ENCODE measurements at places on chromosomes 16 and 17.

DNA sequence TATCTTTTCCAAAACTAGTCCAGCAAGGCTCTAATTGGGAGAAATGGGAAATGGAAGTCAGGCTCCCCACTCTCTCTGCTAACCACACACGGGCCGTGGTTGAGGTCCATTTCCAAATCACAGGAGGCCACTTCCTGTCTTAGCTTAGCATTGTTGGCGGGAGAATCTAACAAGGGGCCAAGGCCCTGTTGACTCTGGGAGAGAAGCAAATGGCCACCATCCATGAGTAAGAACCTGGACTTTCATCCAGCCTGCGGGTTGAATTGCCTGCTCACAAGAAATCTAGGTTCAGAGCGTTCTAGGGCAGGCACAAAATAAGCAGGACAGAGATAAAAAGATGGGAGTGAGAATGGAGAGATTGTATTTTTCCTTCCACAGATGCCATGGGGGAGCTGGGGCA is 5.7 kb downstream of the FAM20A start:
- no peak for DNase-seq

DNA sequence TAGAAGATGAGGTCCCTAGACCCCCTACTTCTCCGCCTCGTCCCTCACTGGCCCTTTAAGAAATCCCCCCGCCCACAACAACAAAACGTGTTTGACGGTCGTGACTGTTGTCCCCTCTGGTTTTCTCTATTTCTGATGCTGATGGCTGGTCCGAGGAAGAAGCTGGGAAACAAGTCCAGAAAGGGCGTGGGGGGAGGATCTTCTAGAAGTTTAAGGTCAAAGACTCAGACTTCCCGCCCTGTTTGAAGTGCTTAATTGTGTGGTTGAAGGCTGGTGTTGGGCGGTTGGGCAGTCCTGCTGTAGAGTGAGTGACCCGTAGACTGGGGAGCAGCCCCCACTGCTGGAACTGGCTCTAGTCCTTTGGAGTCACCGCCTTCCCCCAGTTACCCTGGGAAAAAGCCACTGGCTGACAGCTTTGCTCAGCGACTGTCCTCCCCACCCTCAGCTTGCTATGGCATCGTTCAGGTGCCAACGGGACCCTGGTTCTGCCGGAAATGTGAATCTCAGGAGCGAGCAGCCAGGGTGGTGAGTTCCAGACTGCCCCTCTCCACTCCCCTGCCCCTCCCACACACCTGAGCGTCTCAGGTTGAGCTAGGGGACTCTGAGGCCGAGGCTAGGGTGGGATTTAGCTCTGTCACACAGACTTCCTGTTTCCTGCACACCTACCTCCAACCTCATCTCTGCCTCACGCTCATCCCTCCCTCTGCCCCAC is 1.6 kb downstream of the MLLT6 start:
- no peak for DNase-seq

DNA sequence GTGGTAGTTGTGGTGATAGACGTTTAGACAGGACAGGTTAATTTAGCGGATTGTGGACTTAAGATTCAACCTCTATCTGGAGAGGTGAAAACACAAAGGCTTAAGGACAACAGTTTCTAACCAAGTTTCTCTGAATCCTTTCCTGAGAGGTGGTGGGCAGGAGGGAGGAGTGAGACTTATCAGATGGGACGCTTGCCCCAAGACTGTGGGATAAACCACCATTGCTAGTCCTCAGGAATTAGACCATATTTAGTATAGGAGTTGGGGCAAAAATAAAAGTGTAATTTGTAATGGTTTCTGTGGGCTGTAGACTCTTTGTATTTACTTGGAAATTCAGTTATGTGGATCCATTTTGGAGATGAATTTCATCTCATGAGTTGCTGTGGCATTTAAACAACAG is 6.6 kb downstream of the PDP2 start:
- no peak for DNase-seq

DNA sequence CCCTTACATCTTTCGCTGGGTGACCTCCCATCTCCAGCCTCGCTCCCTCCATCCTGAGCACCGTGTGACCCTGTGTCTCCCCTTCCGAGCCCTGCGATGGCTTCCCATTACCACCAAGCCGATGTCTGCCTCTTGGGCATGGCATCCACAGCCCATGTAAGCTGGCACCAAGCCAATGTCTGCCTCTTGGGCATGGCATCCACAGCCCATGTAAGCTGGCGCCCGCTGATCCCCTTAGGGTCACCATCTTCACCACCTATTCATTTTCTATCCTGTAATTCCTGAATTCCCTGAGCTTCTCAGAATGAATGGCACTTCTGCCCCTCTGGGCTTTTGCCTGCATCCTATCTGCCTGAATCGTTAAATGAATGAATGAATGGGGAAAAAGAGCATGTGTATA is 478.2 kb upstream of the CCL2 start:
- no peak for DNase-seq

- DNase-seq: no peak
Observed at GRCh38 chr17:82171750-82172375, 40.8 kb downstream of the CCDC57 start.

GRCh38 chr17:28252436-28252835 is 66.6 kb upstream of the TMEM97 start:
- DNase-seq: no peak

GRCh38 chr16:3520413-3520812 is 19.6 kb downstream of the CLUAP1 start:
- no peak for DNase-seq

GRCh38 chr17:82611140-82612058 is 36.8 kb downstream of the WDR45B start:
- DNase-seq: no peak

DNA sequence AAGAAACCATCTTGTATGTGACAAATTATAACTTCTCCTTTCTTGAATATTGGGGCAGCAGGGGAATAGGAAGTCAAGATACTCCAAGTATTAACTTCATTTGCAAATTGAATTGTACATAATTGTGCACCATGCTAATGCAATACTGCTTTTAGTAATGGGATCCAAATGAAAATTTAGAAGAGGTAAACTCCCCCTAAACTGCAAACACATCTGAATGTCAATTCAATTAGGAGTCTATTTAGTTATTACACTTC is 4.5 kb downstream of the STAT5B start:
- no peak for DNase-seq

- DNase-seq: peak; percentile 50
Observed at GRCh38 chr17:57671667-57672632, 73.1 kb downstream of the CCDC182 start.

DNA sequence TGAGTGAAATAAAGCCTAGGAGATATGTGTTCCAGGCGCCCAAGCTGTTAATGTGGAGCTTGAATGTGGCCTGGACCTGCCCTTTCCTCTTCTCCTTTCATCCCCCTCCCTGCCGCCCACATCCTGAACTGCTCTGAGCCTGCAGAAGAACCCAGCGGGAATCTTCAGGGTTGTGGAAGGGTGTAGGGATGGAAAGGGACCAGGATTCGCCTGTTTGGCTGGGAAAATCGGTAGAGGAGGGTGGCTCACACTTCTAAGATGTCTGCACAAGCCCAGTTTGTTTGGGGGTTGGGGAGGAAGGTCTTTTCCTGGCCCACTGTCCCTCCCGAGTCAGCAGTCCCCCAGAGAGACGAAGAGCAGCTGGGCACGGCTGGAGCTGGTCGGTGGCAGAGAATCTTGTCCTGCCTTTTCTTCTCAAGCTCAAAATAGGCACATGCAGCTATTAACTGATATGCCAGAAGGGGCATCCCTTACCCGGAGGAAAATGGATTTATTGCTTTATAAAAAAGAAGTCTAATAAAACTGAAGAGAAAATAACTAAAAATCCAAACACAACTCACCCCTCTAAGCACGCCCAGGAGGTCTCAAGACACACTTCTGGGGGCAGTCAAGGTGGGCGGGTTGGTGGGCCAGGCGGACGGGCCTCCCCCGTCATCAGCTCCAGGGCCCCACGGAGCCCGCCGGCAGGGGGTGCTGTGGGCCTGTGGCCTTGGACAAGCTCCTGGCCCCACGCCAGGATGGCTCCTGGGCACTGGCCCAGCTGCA is 11.5 kb upstream of the PITPNA start:
- DNase-seq: peak; percentile 49

DNA sequence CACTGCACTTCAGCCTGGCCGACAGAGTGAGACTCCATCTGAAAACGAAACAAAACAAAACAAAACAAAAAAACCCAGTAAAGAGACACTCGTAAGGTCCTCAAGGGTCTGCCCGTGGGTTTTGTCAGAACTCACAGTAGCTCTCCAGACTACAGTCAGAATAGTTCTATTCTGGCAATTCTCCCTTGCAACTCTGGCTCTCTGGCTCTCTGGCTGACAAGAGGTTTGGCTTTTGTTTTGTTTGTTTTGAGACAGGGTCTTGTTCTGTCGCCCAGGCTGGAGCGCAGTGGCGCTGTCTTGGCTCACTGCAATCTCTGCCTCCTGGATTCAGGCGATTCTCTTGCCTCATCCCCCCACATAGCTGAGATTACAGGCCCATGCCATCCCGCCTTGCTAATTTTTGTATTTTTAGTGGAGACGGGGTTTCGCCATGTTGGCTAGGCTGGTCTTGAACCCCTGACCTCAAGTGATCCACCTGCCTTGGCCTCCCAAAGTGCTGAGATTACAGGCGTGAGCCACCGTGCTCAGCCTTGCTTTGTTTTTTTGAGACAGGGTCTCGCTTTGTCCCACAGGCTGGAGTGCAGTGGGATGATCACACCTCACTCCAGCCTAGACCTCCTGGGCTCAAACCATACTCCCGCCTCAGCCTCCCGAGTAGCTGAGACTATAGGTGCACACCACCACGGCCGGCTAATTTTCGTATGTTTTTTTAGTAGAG is 20.5 kb upstream of the CHP2 start:
- no peak for DNase-seq

DNA sequence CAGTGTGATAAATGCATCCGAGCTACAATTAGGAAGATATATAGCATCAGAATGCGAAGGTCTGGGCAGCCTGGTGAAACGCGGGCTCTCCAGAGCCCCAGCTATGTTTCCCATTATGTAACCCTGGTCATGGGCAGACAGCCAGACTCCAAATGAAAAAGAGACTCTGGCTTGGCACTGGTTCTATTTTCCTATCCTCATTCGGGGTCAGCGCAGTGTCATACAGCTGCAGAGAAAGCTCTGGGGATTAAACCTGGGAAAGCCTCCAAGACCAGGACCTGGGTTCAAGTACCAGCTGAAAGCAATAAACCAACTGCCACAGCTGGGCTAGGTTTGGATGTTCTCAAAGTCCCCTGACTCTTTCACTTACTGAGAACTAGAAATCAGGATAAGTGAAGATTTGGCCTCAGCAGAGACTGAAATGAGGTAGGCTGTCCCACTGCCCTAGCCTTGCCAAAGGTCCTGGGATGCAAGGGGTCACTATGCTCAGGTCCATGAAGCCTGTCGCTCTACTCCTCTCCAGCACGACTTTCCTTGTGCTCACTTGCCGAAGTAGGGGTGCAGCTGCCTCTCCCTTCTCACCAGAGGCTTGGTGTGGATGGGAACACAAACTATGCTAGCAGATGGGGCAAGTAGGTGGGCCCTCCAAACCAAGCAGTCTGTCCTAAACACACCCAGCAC is 123.8 kb downstream of the SMG6 start:
- DNase-seq: no peak

- DNase-seq: no peak
Observed at GRCh38 chr16:56911771-56912571, 20.0 kb upstream of the HERPUD1 start.

- DNase-seq: no peak
Observed at GRCh38 chr17:33292201-33292980, 704 bp downstream of the ASIC2 start.

DNA sequence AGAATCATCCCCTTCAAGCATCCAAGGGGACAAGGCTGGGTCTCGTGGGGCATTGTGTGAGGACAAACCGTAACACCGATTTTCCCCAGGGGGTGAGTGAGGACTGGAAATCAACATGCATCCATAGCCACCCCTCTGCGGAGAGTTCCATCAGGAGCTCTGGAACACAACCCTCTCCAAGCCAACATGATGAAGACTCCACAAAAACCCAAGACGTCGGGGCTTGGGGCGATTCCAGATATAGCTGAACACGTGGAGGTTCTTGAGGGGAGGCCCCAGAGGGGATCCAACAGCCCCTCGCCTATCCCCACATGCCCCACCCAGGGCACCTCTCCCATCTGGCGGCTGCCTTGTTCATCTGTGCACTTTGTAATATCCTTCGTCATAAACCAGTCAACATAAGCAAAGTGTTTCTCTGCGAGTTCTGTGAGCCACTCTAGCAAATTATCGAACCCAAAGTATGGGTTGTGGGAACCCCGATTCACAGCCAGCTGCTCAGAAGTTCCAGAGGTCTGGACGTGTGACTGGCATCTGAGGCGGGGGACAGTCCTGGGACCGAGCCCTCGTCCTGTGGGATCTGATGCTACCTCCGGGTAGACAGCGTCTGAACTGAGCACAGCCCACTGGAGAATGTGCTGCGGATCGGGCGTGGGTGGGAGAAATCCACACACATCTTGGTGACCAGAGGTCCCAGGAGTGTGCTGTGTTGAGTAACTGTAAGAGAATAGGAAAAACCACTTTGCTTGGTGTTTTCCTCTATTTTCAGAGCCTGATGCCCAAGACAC is 55.5 kb downstream of the RPH3AL start:
- no peak for DNase-seq

DNA sequence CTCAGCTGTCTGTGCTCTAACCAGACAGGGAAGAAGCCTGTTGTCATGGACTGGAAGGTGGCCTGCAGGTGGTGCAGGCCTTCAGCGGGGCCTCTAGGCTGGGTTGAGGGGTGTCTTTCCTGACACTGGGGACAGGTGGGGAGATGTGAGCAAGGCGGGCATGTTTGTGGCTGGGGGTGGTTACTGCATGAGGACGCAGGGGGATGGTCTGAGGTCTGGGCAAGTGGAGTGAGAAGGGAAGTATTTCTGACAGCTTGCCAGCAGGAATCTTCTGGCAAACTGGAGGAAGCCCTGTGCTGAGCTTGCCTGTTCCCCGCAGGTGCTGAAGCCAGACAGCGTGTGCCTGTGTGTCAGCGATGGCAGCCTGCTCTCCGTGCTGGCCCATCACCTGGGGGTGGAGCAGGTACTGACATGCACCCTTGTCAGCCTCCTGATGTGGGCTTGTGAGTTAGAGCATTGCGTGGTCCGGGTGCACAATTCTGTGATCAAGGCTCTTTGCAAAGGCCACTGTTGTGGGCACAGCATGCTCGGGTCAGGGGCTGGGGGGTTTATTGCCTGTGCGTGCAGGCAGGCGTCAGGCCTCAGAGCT is 36.2 kb downstream of the PRMT7 start:
- no peak for DNase-seq

- no peak for DNase-seq
Observed at GRCh38 chr16:8430401-8430800, 159.9 kb downstream of the TMEM114 start.

- DNase-seq: no peak
Observed at GRCh38 chr17:64099543-64099942, 30.4 kb downstream of the ERN1 start.

- DNase-seq: no peak
Observed at GRCh38 chr16:88004391-88004790, 53.2 kb downstream of the BANP start.
